Transverse colon (tissue), 4 donors: ENCODE measurements at places on chromosomes 16 and 17. TPM values are rescaled to one million over a fixed set of nuclear protein-coding genes. Genes with fewer than 3 reads are reported as not detected.
A peak's percentile ranks its signal among the peaks of the same experiment; 100 is the strongest.

DNA sequence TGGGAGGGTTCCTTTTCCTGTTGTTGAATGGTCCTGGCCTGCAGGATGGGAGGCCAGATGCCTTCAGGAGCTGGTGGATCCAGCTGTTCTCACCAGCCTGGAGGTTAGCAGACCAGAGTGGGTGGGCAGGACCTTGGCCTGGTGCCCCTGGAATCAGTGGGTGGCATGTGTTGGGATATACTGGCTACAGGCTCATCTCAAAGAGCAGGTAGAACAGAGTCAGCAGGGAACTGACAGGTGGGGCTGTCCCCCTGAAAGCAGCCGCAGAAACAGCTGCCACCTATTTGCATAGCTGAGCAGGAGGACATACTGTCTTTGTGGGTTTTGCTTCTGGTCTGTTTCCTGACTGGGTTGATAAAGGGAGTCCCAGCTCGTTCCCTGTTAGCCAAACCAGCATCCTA lies 144.1 kb downstream of the RAB11FIP4 start:
- peak; percentile 60 for DNase-seq

DNA sequence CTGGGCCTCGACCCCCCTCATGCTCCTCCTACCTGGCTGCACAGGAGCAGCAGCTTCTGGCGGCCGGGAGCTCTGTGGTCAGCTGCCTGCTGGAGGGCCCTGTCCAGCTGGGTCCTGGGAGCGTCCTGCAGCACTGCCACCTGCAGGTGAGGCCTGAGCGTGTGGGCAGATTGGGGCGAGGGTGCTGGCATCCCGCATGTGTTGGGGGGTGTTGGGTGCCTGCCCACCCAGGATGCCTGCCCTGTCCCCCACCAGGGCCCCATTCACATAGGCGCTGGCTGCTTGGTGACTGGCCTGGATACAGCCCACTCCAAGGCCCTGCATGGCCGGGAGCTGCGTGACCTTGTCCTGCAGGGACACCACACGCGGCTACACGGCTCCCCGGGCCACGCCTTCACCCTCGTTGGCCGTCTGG lies 16.5 kb downstream of the FCSK start:
- peak; percentile 26 for DNase-seq

GRCh38 chr16:12392585-12393091 lies 411.0 kb downstream of the CPPED1 start:
- peak; percentile 10 for DNase-seq

- no peak for DNase-seq
Observed at GRCh38 chr16:59455497-59455896, 721.4 kb upstream of the GOT2 start.

The KRTAP9-2 gene
- total RNA-seq: not detected

DNA sequence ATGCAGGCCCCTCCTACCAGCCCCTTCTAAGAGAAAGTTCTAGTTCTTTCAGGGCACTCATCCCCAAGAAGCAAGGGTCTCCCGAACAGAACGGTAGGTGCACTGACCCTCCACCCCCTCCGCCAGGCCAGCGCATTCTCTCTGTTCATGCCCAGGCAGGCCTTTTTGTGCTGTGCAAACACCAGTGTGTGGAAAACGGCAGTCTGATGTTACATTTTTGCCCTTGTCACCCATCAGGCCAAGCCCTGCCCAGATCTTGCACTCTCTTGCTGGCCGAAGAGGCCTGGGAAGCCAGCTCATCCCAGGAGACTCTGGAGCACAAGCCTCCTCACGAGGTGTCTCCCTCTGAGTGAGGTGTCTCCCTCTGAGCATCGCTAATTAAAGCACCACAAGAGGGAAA lies 16.1 kb upstream of the MTSS2 start:
- no peak for DNase-seq

DNA sequence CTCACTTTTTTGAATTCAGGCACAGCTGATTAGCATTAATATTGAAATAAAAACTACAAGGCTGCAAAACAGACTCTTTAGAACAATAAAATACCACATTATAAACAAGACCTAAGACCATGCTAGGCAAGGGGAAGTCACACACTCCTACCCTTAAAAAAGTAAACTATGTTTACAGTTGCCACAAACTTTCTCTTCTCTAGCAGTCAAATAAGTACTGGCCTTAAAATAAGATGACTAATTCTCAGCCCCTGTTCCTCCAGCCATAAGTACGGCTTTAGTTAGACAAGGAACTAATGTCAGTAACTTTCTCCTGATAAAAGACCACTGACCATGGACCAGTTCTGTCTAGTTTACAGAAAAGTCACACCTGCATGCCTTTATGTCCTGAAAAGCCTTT lies 19.5 kb upstream of the CPHXL start:
- DNase-seq: no peak

DNA sequence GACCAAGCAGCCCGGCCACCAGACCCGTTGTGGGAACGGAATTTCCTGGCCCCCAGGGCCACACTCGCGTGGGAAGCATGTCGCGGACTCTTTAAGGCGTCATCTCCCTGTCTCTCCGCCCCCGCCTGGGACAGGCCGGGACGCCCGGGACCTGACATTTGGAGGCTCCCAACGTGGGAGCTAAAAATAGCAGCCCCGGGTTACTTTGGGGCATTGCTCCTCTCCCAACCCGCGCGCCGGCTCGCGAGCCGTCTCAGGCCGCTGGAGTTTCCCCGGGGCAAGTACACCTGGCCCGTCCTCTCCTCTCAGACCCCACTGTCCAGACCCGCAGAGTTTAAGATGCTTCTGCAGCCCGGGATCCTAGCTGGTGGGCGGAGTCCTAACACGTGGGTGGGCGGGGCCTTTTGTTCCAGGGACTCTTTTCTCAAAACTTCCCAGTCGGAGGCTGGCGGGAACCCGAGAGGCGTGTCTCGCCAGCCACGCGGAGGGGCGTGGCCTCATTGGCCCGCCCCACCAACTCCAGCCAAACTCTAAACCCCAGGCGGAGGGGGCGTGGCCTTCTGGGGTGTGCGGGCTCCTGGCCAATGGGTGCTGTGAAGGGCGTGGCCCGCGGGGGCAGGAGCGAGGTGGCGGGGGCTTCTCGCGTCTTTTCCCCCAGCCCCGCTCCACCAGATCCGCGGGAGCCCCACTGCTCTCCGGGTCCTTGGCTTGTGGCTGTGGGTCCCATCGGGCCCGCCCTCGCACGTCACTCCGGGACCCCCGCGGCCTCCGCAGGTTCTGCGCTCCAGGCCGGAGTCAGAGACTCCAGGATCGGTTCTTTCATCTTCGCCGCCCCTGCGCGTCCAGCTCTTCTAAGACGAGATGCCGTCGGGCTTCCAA lies at the start of gene SLC2A4:
Gene SLC2A4, plus strand, starts transcription at position 645 of the 879 bp plus-strand sequence. Its CDS starts 217 bp downstream, at position 862.
- DNase-seq: peak; percentile 97

- peak; percentile 40 for DNase-seq
Observed at GRCh38 chr16:50697881-50698767, 4.7 kb downstream of the NOD2 start.

DNA sequence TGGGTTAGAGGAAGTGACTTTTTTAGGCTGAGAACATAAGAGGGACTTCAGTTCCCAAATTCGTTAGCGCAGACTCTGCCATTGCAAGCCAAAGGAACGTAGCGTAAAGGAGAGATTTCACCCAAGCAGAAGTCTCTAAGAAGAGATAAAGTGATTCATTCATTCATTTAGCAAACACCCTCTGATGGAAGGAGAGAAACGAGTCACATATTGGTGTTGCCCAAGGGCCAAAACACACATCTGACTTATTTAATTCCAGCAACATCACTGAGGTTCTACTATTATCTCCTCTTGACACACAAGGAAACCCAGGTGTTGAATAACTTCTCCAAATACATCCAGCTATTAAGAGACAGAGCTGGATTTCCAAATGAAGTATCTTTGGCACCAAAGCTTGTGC lies 85.7 kb upstream of the CACNG3 start:
- DNase-seq: no peak
